DND-41 (cell line): ENCODE measurements at places on chromosomes 3 and 15.

- DNase-seq = peak; percentile 72
Observed at GRCh38 chr3:11096266-11097139, 57.8 kb upstream of the HRH1 start.

DNA sequence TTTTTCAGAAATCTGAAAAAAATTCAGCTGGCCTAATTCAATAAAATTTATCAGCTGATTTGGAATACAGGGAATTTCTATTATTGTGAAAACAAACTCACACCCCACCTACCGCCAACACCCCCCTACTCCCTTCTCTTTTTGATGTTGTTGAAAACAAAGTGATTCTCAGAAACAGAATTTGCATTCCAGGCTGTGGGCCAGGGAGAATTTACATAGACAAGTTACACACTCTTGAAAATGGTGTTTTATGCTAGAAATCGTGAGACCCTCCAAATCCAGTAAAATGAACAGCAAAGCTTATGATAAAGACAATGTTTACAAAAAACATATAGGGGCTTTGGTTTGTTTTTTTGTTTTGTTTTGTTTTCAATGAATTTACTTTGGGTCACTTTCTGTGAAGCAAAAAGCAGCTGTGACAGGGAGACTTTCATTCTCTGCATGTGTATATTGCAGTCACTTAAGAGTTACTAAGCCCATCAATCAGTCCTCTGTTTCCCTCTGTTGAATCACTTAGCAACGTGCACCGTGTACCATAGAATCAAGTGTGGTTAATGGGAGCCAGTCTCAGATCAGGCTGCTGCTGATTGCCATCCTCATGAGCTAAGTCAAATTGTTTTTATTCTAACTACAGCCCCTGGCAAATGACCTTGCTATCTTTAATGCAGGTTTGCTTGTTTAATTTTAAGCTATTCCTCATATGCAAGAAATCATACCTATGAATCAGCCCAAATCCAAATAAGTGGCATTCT is 159.8 kb downstream of the ALCAM start:
- no peak for DNase-seq

- no peak for DNase-seq
Observed at GRCh38 chr15:39393575-39394335, 187.1 kb upstream of the THBS1 start.

- no peak for DNase-seq
Observed at GRCh38 chr3:280681-281080, 84.1 kb downstream of the CHL1 start.
